ENCODE measurements at places on chromosomes 1 and 21.

GRCh38 chr1:226946841-226947240 is 6.7 kb downstream of the COQ8A start:
- no peak for DNase-seq

GRCh38 chr21:32046191-32046590 is 173.4 kb downstream of the HUNK start:
- DNase-seq: no peak

DNA sequence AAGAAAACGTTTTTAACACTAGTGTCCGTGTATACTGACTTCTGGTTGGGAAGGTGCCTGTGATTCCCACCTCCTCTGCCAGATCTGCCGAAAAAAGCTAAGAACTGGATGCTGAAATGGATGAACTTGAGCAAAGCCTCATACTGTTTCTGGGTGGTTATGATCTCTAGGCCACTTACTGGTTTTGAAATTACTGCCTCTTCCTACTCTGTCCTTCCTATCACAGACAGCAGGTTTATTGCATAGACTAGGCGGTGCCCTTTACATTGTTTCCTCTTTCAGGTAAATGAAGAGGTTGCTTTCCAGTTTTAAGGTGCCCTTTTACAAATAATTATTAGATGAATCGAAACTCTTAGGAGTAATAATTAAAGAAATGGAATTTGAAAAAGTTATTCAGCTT is 27.5 kb downstream of the PEX14 start:
- DNase-seq: no peak

DNA sequence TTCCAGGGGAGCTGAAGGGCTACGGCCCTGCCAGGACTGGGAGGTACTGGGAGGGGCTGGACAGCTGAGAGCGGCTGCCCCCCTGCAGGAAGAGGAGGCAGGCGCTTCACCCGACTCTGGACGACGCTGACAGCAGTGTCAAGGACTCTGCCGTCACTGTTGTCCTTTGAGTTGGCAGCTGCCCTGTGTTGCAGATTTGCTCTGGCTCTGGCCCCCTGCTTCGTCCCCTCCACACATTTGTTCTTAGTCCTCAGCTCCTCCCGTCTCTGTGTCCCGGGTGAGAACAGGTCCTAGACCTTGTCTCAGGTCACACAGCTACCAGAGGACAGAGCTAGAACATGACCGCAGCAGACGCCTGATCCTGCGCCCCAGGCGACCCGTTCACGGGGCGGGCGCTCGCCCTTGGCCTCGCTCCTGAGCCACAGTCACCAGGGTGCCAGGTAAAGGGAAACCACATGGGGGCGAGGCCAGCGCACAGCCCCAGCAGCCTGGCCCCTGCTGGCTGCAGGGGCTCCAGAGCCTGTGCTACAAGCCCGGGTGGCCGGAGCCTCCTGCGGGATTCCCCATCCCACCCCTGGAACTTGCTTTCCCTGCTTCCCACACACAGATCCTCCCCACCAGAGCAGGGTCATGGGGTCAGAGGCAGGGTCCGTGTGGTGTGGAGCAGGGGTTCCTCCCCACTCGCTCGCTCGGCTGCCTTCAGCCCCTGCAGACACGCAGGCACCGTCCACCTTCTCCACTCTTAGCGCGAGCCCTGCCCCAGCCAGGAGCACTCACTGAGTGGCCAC is 10.7 kb upstream of the NPHP4 start:
- DNase-seq: peak; percentile 36

DNA sequence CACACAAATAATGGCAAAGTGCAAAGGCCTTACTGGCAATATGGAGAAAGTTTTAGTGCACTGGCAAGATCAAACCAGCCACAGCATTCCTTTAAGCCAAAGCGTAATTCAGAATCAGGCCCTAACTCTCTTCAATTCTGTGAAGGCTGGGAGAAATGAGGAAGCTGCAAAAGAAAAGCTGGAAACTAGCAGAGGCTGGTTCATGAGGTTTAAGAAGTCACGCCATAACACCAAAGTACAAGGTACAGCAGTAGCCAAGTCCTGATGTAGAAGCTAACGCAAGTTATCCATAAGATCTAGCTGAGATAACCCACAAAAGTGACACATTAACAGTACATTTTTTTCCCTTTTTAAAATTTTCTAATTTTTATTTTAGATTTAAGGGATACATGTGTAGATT is 57.1 kb downstream of the SLC27A3 start:
- DNase-seq: no peak

- DNase-seq: no peak
Observed at GRCh38 chr1:43618521-43619313, 31.2 kb upstream of the KDM4A start.

GRCh38 chr1:159891275-159892157 is 8.4 kb downstream of the CFAP45 start:
- DNase-seq: peak; percentile 87

GRCh38 chr1:90135286-90135685 is 140.4 kb downstream of the ZNF326 start:
- no peak for DNase-seq

- DNase-seq: no peak
Observed at GRCh38 chr1:213326281-213327016, 275.4 kb downstream of the RPS6KC1 start.

DNA sequence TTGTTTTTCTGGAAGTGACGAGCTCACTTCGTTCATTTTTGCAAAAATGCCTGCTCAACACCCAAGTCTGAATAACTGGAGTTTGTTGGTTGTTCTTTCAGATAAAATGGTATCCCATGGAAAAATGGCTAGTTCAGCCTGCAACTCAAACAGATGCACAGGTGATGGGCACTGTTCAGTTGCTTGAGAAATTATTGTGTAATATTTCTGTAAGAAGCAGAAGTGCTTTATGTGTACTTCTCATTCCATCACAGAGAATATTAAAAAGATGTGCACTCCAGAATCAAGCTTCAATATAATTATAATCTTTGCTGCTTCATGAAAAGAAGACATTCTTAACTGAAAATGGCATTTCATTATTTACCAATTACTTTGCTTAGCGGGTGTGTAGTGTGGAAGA is 9.1 kb downstream of the SYT2 start:
- DNase-seq: no peak

GRCh38 chr1:205279986-205280385 is 41.6 kb downstream of the NUAK2 start:
- DNase-seq: no peak

GRCh38 chr1:64308866-64309265 is 105.4 kb downstream of the UBE2U start:
- DNase-seq: no peak

DNA sequence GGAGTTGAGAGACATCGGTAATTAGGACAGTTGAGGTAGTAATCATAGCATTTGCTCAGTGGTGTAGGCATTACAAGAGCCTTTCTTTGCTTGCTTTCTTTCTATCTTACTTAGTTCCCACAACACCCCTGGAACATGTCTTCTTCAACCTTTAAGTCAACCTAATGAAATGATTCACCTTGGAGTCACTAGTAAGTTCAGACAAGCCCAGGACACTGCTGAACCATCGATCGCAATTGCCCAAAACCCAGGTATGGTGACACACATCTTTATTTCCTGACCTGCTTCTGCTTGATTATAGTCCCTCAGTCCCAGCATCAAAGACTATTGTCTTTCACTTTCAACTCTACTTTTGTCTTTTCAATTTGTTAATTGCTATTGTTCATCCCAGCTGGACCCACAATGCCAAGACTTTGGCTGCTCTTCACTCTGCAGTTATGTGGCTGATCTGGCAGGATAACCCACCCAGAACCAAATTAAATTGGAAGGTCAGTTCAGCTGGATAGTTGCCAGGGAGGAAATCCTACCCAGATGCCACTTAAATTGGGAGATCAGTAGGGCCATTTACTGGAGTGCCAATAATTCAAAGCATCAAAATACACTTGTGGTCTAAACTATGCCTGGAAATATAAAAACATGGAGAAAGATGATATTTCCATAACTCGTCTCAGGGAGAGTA is 272.9 kb downstream of the RWDD3 start:
- no peak for DNase-seq

GRCh38 chr1:187143783-187144182 is 315.0 kb downstream of the PLA2G4A start:
- no peak for DNase-seq

- no peak for DNase-seq
Observed at GRCh38 chr1:44649788-44650158, 24.5 kb downstream of the TMEM53 start.

DNA sequence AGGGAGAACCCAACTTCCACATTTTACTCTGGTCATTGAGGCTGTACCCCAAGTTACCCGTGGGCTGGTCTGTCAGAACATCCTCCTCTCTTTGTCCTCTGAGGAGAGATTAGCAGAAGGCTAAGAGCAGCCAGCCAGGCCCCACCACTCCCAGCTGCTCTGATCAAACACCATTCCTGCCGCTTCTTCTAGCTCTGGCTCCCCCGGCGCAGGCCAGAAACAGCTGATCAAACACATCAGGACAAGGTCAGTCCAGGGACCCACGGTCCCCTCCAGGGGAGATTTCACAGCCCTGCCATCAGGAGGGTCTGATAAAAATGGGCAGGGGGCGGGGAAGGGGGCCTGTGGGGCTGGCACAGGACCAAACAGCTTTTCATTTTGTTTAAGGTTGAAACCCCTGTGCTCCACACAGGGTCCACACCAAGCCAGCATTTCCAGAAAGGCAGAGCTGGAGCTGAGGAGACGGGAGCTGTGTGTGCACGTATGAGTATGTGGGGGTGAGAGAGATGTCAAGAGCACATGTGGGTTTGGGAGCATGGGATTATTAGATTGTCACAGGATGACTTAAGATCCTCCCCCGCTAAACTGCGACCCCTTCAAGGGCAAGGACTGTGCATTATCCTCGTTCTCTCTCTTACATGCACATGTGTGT is 29.9 kb upstream of the EPHA8 start:
- DNase-seq: no peak

- DNase-seq: no peak
Observed at GRCh38 chr1:25573961-25574360, 30.6 kb downstream of the LDLRAP1 start.

DNA sequence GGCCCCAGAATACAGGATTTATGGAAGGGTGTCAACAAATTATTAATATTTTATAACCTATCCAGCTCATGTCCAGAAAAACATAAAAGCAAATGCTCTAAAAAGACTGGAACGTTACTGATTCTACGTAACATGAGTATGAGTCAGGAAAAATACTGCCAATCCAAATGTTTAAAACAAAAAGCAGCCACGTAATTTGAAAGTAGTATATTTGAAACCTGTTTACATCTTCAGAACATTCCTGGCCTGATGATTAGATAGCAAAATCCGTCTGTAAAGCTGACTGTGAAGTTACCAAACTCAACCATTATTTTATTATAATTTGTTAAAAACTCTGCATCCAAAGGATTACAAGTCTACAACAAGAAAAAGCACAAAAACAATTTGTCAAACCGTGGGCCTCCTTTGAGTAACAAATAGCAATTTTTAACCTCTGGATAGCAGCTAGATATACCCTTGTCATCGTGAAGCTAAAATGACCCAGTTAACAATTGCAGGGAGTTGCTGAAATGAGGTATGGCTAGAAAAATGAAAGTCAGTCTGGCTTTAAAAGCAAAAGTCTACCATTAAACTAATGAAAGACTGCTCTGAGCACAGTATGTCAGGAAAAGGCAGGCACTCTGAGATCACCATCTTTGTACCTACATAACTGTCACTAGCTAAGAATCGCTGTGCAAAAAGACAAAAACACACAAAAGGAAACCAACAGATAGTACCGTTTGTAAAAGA is 1.2 kb downstream of the UBR4 start:
- DNase-seq: no peak

GRCh38 chr1:27000817-27001460 is 7.4 kb downstream of the TRNP1 start:
- peak; percentile 20 for DNase-seq

GRCh38 chr1:185152187-185152767 is 4.5 kb downstream of the TRMT1L start:
- no peak for DNase-seq

DNA sequence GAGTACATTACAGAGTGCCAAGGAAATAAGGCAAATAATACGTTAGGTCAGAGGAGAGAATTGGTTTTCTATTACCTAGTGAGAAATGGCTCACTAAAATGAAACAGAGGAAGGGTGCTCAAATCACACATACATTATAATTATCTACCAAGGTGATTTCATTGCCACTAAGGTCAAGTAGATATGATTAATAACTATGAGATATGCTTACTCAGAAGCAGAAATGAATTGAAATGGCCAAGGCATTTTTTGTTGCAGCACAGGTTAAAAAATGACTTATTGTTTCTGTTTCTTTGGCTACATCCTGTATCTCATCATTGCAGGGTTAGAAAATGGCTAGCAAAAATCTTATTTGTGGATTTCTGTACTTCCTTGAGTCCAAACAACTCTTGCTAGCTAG is 154.5 kb upstream of the GORAB start:
- no peak for DNase-seq

DNA sequence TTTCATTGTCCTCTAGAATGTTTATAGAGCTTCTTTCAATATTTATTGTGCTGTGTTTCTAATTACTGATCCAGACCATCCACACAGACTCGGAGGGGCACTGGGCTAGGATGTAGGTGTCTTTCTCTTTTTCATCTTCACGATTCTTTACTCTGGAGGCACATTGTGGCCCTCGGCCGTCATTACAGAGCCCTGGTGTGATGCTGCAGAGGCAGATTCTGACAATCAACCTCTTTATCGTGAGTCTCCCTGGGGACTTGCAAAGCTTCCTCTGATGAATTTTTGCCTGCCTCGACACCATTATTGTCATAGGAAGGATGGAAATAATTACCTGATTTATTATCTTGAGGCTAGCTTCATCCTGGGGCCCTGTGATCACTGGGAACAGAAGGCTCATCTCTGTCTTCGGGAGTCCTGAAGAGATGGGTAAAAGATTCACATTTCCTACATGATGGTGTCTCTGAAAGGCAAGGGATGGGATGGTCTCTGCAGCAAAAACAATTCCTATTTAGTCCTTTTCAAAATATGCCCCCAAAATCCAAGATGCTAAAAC is 89.4 kb downstream of the SEC16B start:
- DNase-seq: no peak

DNA sequence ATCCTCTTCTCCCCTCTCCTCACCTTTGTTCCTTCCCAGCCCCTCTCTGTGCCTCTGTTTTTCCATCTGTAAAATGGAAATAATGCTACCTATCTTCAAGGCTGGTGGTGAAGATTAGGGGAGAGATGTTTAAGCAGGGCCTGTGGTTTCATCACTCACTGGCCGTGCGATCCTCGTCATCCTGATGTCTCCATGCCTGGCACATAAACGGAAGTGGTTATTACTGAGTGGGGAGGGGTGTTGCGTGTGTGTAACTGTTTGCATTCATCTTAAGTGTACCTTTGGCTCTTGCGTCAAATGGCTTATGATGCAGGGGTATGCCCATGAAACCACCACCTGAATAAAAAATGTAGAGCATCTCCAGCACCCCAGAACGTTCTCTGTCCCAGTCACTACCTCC is 17.2 kb upstream of the C1QA start:
- DNase-seq: no peak

DNA sequence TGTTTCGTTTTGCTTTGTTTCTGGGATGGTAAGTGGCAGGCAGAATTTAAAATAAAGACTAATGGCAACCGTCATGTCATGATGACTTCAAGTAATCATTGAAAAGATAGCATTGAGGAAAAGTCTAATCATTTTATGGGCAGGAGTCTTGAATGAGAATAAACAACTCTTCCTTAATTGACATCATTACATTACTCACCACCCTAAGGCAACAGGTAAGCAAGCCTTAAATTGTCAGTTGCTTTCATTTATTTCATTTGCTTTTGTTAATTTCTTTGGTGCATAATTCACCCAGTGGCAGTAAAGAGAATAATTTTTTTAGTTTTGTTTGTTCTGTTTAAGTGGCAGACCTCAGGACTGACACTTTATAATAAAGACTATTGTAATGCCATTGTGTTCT is 669.0 kb downstream of the RWDD3 start:
- no peak for DNase-seq
